D341Med (cell line): ENCODE measurements at places on chromosomes 6 and 20.

- DNase-seq = peak; percentile 59
These were observed 9.3 kb upstream of the ATG5 start for GRCh38 chr6:106334646-106335448.

- no peak for DNase-seq
These were observed 57.8 kb downstream of the GMPR start for GRCh38 chr6:16296061-16296670.

GRCh38 chr20:17226410-17227218 is at the start of gene PCSK2:
Gene PCSK2 (plus strand): TSS chr20:17227040. CDS start chr20:17227306, 266 bp downstream.
- peak; percentile 91 for DNase-seq

DNA sequence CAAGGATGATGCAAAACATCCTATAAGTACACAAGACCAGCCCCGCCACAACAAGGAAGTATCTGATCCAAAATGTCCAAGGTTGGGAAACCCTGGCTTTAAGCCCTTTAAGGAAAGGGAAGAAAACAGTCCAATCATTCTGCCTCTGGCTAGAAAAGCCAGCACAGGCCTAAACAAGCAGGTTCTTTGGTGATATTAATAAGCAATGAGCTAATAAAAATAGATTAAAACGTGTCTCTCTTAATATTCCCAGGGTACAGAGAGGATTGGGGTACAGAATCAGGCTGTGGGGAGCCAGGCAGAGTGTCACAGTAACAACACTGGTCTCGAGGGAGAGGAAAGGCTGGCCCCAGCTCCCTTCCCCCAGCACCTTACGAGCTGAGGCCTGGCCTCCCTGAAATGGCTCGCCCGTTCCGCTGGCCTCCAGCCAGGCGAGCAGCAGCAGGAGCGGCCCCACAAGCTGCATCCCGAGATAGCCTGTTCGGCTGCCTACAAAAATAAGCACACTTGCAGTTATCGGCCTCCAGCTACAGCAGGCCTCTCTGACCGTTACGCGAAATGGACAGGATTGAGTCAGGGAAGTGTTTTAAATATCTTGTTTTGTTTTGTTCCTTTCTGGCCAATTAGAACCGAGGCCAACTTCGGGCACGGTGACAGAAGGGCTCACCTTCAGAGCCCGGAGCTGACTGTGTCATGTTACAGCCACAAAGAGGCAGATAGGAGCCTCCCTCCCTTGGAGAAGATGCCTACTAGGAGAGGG is 4.0 kb upstream of the ZMYND8 start:
- DNase-seq = peak; percentile 9

DNA sequence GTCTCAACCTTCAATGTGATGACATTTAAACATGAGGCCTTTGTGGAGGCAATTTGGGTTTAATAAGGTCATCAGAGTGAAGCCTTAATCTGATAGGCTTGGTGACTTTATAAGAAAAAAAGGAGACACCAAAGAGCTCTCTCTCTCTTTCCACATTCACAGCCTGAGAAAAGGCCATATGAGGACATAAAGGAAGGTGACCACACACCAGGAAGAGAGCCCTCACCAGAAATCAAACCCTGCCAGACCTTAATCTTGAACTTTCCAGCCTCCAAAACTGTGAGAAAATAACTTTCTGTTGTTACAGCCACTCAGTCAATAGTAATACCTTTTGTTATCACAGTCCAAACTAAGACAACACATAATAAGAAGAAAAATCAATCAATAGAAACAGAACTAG is 47.7 kb downstream of the COL12A1 start:
- DNase-seq = no peak

DNA sequence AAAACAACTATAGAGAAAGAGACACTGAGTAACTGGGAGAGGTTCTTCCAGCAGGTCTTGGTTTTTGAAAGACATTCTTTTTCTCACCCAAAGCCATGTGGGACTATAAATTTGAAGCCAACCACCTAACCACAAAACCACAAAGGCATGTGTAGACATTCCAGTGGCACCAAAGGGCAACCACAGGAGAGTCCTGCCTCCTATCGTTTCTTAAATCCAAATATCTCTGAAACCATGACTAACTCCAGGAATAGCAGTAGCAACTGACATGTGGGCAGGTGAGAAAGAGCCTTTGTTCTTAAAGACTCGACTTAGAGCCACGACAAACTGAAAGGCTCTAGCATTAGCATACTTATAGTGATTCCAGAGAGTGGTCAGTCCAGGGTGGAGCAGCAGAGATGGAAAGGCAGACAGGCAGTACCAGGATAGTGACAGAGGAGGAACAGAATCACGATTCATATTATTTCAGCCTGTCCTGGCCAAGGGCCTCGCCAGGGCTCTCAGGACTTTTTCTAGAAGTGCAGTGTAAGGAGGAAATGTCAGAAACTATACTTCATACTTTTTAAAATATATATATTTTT is 9.4 kb upstream of the COL9A1 start:
- no peak for DNase-seq

GRCh38 chr6:17225767-17226630 is 55.2 kb upstream of the RBM24 start:
- DNase-seq = no peak

- no peak for DNase-seq
These were observed 159.4 kb downstream of the CDK19 start for GRCh38 chr6:110655821-110656220.

DNA sequence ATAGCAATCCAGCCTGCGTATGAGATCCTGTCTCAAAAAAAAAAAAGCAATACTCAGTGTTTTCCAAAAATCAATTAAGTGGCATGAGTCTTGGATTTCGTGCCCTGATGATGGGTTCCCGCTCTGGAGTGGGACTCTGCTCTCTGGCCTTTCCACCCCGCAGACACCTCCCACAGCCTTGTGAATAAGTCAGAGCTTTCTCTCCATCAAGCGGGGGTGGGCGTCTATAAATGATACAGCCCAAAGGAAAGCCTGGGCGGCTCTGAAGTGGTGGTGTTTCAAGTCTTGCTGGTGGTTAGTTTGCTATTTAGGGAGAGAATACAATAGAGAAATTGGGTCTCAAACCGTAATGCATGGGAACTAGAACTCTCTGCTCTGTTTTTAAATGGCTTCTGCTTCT is 52.5 kb upstream of the TAGAP start:
- no peak for DNase-seq

DNA sequence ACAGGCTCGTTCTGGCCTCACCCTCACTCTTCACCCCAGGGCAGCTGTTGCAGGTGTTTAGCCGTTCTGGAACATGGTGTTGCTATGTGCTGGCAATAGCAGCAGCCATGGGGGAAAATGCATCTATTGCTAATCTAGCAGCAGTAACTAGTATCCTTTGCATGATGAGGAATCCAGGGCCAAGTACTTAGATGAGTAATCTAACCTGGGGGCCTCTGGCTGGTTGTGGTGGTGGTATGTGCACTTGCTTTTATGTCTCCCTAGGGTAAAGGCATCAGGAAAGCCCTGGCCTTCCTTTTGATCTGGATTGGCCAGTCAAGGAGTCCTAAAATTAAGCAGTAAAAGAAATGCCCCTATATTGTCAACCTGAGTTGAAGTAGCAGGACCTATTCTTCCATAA is 594.5 kb upstream of the MAP3K7 start:
- DNase-seq = no peak

- no peak for DNase-seq
These were observed 930.3 kb downstream of the QKI start for GRCh38 chr6:164344801-164345291.

- peak; percentile 41 for DNase-seq
These were observed 144.2 kb downstream of the MYO6 start for GRCh38 chr6:75893058-75893775.

GRCh38 chr6:121651420-121651819 is 216.0 kb downstream of the GJA1 start:
- no peak for DNase-seq

- DNase-seq = no peak
These were observed 137.0 kb downstream of the DST start for GRCh38 chr6:56505512-56506260.

- peak; percentile 75 for DNase-seq
These were observed 621.0 kb downstream of the PKHD1 start for GRCh38 chr6:51466427-51466826.

- DNase-seq = peak; percentile 30
These were observed at the start of gene EYA4 for GRCh38 chr6:133241086-133241900. Gene EYA4 (plus strand): TSS chr6:133241357. CDS start chr6:133274781, 33,424 bp downstream.
